ENCODE measurements at places on chromosomes 5 and 9.

- DNase-seq = no peak
Observed at GRCh38 chr9:15140051-15140450, 167.0 kb downstream of the TTC39B start.

DNA sequence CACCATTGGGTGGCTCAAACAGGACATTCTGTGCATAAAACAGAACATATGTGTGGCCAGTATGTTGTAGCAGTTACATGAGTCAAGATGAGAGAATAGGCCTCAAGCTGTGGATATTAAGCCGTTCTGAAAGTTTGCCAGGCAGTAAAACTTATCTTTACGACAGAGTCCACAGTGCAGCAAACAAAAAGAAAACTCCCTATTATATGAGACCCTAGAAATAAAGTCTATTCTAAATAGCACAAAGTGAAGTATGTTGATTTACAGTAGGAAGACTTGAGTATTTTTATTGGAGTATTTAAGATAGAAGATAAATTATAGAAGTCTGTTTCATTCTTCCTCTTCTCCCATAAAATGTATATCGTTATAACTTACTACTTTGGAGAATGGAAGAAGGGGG lies 271.5 kb downstream of the ADGRV1 start:
- no peak for DNase-seq

GRCh38 chr9:109171926-109172325 lies 4.9 kb upstream of the FRRS1L start:
- no peak for DNase-seq

- no peak for DNase-seq
Observed at GRCh38 chr9:19294219-19294618, 63.7 kb downstream of the DENND4C start.

GRCh38 chr5:90949469-90950358 lies 391.1 kb downstream of the ADGRV1 start:
- peak; percentile 97 for DNase-seq

GRCh38 chr5:16411235-16411634 lies 54.4 kb downstream of the ZNF622 start:
- DNase-seq = no peak

- DNase-seq = no peak
Observed at GRCh38 chr5:76735762-76736545, 20.0 kb downstream of the F2R start.

GRCh38 chr5:35518104-35518503 lies 99.6 kb upstream of the SPEF2 start:
- no peak for DNase-seq

DNA sequence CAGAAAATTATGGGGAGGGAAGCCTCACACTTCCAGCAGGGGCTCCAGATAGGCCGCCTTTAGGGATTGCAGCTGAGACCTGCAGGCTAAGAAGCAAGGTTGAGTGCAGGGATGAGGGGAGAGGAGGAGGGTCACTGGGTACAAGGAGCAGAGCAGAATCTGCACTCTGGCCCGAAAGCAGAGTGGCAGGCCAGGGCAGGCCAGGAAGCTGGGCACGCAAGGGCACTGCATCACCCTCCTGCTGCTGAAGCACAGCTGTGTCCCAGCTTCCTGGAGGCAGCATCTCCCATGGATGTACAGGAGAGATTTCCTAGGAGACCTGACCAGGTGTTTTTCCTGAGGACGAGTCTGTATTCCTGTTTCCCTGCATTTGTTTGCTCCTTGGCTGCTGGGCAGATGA lies 92.1 kb downstream of the SYK start:
- no peak for DNase-seq

GRCh38 chr5:80837679-80838078 lies 122.5 kb upstream of the RASGRF2 start:
- no peak for DNase-seq

- DNase-seq = no peak
Observed at GRCh38 chr5:150141544-150142184, 14.0 kb downstream of the PDGFRB start.

GRCh38 chr9:68447611-68448010 lies 91.2 kb downstream of the PGM5 start:
- DNase-seq = no peak

GRCh38 chr5:40734986-40735385 lies 20.8 kb downstream of the TTC33 start:
- DNase-seq = no peak

- DNase-seq = no peak
Observed at GRCh38 chr9:91117959-91118703, 243.6 kb downstream of the AUH start.

DNA sequence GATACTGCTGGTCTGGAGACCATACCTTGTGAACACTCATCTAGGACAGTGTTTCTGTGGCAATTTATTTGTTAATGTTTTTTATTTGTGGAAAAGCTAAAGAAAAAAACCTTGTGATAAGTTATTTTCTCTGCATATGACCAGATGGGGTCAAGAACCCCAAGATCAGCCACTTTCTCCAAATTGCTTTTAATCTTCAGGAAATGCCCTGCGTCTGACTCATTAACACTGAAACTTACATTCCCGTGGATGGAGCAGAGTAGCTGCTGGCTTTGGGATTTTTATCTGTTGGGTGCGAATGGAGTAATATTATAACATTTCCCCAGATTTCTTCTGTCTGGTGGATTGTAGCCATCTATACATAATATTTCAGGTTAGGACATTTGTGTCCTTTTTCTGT lies 444.5 kb downstream of the SH3GL2 start:
- DNase-seq = no peak

GRCh38 chr5:443239-444151 lies 519 bp downstream of the EXOC3 start:
- DNase-seq = no peak

- DNase-seq = no peak
Observed at GRCh38 chr9:101564252-101564651, 30.5 kb downstream of the PPP3R2 start.

GRCh38 chr5:141811287-141812155 lies 66.7 kb downstream of the PCDH1 start:
- peak; percentile 9 for DNase-seq

GRCh38 chr9:99046542-99047071 lies 58.3 kb upstream of the TGFBR1 start:
- DNase-seq = no peak

GRCh38 chr5:132265336-132266030 lies 8.0 kb downstream of the PDLIM4 start:
- peak; percentile 23 for DNase-seq

DNA sequence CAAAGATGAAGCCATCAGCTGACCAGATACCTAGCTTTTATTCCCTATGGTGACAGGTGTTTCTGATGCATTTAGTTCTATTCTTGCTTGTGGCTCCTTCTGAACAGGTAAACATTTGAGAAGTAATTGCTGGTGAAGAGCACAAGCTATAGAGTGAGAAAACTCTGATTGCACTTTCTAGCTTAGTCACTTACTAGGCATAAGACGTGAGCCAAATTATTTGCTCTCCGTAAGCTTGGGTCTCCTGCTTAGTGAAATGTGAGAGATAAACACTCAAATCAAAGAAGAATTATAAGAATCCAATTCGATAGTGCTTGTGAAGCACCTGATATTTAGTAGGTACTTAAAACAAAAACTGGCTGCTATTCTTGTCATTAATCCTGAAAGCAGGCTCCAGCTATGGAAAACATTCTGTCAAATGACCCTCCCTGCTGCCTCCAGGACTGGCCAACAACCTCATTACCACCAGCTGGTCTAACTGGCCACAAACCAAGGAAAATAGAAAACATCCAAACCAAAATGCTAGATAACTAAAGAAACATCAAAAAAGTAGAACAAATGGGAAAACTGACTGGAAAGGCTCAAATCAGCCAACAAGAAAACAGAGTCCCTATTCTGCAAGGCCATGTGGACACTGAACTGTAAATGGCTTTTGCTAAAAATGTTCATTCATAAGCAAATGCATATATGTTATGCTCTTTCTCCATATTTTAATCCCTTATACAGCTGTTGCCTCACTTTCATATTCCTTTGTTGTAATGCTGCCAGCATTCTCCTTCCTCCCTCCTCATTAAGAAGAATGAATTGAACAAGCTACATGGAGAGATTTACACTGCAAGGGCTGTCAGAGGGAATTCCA lies 616.1 kb downstream of the DTWD2 start:
- DNase-seq = no peak

- no peak for DNase-seq
Observed at GRCh38 chr5:65750938-65751337, 28.9 kb downstream of the NLN start.

GRCh38 chr5:116377276-116378006 lies 197.2 kb downstream of the SEMA6A start:
- DNase-seq = no peak

- no peak for DNase-seq
Observed at GRCh38 chr5:6280425-6281100, 97.8 kb downstream of the MED10 start.

DNA sequence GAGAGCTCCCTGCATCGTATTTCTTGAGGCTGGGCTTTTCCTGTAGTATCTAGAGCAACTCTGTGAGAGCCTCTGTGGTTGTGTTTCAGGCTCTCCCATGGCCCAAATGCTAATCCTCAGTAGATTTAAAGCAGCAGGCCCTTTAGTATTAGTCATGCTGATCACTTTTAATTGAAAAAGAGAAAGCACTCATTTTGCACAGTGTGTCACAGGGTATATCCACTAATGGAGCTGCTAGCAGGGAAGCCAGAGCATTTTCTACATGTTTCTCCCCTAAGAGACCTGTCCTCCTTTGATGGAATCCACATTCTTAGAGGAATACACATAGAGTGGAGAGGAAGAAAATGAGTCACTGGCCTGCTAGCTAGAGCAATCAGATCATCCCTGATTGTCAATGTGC lies 348.5 kb downstream of the TMEM232 start:
- no peak for DNase-seq

DNA sequence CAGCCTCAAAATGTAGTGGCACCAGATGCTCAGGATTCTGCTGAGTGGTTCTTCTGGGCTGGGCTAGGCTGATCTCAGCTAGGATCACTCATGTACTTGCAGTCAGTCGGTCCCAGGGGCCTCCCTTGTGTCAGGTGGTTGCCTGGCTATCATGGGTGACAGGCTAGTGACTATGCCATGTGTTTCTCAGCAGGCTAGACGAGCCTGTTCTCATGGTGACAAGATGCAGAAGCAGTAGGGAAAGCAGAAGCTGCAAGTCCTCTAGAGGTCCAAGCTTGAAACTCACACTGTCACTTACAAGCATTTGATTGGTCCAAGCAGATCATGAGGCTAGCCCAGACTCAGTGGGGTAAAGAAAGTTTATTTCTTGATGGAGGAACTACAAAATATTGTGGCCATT lies 15.2 kb upstream of the KCNMB1 start:
- DNase-seq = no peak

DNA sequence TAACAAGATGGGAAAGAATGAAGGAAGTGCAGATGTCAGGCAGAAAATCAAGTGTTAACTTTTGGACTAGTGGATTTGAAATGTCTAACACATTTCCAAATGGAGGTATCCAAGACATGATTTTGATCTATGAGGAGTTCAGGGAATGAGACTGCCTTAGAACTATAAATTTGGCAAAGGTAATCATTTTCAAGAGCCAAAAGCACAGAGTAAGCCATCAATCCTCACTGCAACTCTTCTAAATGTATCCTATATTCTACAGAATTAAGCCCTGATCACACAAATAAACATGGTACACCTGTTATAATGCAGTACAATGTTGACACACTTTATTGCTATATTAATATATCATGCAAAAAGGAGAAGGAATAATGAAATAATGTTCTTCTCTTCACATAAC lies 55.6 kb downstream of the SETX start:
- DNase-seq = no peak

GRCh38 chr5:88483964-88484672 lies 215.5 kb upstream of the TMEM161B start:
- DNase-seq = no peak

DNA sequence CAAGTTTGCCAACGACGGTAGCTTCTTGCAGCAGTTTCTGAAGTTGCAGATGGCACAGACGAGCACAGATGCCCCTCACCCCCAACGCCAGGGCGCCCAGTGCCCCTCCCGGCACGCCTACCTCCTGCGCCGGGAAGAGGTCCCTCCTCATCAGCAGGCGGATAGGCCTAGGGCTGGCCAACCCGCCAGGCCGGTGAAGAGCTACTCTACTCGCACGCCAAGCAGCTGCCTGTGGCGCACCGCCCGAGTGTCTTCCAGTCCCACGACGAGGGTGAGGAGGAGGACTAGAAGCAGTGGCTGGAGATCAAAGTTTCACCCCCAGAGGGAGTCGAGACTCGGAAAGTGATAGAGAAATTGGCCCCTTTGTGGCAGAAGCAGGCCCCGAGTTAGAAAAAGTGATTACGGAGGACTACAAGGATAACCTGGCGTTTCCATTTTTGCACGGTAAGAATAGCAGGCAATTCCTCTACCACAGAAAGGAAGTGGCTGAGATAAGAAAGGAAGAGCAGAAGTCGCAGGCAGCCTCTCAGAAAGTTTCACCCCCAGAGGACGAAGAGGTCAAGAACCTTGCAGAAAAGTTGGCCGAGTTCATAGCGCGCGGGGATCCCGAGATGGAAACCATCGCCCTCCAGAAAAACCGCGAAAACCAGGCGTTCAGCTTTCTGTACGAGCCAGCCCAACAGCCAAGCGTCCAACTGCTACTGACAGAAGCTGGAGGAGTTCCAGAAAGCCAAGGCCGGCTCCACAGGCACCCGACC lies 170.4 kb downstream of the HINT1 start:
- DNase-seq = no peak

DNA sequence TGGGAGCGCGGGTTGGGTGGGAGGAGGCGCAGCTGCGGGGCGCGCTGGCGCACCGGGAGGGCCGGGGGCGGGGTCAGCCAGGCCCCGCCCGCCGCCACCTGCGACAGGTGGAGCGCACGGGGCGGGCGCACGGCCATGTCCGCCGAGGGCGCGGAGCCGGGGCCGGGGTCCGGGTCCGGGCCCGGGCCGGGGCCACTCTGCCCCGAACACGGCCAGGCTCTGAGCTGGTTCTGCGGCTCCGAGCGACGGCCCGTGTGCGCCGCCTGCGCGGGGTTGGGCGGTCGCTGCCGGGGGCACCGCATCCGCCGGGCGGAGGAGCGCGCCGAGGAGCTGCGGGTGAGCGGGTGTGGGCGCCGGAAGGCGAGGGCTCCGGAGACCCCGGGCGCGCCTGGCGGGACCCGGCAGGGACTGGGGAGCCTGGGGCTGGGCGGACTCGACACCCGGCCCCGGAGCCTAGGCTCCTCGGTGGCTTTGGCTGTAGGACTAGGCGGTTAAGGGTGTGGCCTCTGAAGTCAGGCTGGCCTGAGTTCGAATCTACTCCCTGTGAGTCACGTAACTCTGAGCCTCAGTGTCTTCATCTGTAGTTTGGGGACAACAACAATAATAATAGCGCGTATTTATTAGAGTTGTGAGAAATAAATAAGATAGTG lies at the start of gene BSPRY:
BSPRY (plus strand) TSS at position 97 of the 650 bp plus-strand sequence; CDS start at position 136, 39 bp downstream.
- DNase-seq = no peak

DNA sequence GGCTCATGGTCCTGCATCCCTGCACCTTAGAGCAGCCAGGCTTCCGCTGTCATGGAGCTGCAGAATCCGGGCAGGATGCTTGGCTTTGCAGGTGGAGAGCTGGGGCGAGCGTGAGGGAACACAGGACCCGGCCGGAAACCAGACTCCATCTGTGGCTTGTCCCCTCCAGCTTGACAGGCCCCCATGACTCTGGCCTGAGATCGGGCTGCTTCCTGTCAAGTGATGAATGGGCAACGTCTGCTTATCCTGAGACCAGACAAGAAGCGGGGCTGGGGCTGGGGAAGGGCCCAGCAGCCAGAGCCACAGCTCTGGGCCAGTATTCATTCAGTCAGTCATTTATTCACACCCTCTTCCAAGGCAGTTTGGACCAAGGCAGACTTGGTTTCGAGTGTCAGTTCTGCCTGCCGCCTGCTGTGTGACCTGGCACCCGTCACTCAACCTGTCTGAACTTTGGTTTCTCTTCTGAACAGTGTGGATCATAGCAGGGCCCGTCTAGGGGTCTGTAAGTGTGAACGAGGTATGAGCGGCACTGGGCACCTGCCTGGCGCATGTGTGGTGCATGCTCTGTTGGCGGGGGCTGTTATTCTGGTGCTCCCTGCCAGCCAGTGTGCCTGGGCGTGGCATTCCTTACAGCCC lies 37.5 kb downstream of the NEK6 start:
- no peak for DNase-seq
